ENCODE measurements at places on chromosomes 1 and 21. TPM values are rescaled to one million over a fixed set of nuclear protein-coding genes. Genes with fewer than 3 reads are reported as not detected.

EXTL1 gene
- 1.6 TPM for total RNA-seq

OVAAL gene
- total RNA-seq: not detected

PGLYRP4 gene
- 0.27 TPM for total RNA-seq

LRRC7 gene
- total RNA-seq: 29.1 TPM
